ENCODE measurements at places on chromosomes 16 and 17.
A peak's percentile ranks its signal among the peaks of the same experiment; 100 is the strongest.

DNA sequence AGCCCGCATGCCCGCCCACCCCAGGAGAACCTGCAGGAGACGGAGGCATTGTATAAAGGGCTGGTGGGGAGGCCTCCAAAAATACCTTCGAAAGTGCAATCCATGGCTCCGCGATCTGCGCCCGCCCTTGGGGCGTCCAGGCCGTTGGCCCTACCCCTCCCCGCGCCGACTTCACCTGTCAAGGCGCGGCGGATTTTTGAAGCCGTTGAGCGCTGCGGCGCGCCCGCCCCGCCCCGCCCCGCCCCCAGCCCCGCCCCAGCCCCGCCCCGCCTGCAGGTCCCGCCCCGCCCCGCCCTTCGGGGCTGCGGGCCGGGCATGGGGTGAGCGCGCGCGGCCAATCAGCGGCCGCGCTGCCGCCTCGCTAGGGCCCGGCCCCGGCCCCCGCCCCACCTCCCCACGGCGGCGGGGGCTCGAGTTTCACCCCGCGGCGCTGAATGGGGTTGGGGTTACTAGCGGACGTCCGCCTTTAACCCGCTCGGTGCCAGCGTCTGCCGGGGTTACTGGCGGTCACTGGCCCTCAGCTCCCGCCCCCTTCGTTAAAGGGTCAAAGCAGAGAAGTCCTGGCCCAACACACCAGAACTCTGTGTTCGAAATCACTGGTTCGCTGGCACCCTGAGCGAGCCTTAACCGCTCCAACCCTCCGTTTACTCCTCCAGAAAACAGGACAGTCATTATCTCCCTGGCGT lies 13.2 kb downstream of the SREBF1 start:
- peak; percentile 67 for DNase-seq

GRCh38 chr16:19607616-19608280 lies 52.2 kb downstream of the VPS35L start:
- no peak for DNase-seq

GRCh38 chr16:81767987-81768592 lies 11.0 kb upstream of the PLCG2 start:
- DNase-seq, result no peak

DNA sequence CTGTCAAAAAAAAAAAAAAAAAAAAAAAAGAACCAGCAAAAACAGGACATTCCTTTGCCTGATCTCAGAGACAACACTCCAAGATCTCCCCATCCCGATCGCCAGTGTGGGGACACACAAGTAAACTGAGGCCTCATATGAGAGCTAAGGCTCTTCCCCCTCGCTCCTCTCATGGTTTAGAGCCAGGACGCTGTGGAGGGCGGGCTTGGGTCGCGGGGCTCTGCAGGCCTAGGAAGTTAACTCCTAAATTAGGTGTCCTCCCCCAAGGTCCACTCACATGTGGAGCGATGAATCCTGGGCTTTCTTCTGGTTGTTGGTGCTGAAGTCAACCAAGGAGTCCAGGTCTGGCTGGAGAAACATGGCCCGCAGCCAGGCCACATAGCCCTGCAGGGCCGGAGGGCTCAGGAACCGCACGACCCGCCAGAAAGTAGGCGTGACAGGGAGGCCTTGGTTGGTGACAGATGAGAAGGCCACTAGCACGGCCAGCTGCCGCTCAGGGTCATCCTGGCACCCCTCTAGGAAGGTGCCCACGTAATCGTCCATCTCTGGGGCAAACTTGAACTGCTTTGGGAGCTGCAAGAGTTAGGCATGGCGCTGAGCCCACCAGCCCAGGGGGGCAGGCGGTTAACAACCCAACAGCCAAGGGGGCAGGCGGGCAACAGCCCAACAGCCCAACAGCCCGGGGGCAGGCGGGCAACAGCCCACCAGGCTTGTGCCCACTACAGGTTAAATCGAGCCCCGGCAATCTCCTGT lies 5.2 kb downstream of the MYBBP1A start:
- no peak for DNase-seq

DNA sequence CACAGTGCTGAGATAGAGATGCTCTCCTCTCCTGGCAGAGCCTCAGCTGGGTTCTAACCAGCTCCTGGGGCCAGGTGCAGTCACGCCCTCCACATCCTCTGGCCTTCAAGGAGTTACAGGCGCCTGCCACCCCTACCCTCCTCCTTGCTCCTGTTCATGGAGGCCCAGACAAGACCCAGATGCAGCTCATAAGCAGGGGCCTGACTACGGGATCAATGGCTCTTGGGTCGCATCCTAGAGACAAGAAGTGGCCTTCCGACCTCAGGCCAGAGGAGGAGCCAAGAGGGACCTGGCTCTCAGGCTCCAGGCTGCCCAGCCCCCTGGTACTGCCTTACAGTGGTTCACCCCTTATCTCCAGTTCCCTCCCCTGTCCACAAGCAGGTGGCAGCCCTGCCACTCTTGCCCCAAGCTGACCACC lies 23.0 kb downstream of the ARHGAP27 start:
- DNase-seq, result no peak
